M059J (cell line): ENCODE measurements at places on chromosomes 4 and X. TPM values are rescaled to one million over a fixed set of nuclear protein-coding genes. Genes with fewer than 3 reads are reported as not detected.

Gene UGT2B7
- total RNA-seq = 0.99 and 1.0 TPM in 2 replicates

Gene SULT1B1
- not detected in 2 replicates for total RNA-seq

- no peak for DNase-seq
Observed at GRCh38 chr4:26987191-26987590, 126.5 kb downstream of the STIM2 start.

Gene SATL1
- not detected in 2 replicates for total RNA-seq

Gene SH3TC1
- 0.66 and 1.8 TPM in 2 replicates for total RNA-seq

GRCh38 chrX:109847257-109848187, 114.5 kb upstream of the ACSL4 start:
- DNase-seq = peak; percentile 78

Gene SLC9A7
- 46.7 and 55.0 TPM in 2 replicates for total RNA-seq

Gene MMGT1
- 43.4 and 62.9 TPM in 2 replicates for total RNA-seq

DNA sequence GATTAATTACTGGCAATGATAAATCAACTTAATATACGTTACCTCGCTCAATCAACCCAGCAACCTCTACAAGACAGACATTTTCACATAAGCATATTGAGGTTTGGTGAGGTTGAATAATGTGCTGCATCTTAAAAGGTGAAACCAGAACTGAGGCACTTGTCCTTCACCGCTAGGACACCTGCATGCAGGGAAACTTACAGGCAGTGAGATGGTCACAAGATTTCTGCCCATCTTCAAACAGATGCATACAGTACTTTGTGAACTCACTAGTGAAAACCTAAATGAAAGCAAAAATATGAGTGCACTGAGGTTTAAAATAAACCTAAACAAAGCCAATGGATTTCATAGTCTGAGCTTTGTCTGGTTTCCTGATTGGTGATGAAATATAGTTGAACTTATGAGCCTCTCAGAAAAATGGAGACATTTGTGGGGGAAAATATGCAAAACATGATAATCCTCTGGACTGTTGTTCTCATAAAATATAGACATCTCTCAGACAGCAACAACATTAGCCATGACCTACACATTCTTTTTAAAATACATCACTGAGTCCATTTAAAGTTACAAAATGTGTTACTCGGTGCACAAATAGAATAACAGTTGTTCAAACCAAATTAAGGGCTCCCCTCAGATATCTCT, 20.9 kb upstream of the PRSS12 start:
- no peak for DNase-seq

Gene CLNK
- not detected in 2 replicates for total RNA-seq

GRCh38 chrX:133988010-133988409, 2.6 kb upstream of the GPC3 start:
- no peak for DNase-seq

Gene MFSD8
- 8.0 and 10.1 TPM in 2 replicates for total RNA-seq

DNA sequence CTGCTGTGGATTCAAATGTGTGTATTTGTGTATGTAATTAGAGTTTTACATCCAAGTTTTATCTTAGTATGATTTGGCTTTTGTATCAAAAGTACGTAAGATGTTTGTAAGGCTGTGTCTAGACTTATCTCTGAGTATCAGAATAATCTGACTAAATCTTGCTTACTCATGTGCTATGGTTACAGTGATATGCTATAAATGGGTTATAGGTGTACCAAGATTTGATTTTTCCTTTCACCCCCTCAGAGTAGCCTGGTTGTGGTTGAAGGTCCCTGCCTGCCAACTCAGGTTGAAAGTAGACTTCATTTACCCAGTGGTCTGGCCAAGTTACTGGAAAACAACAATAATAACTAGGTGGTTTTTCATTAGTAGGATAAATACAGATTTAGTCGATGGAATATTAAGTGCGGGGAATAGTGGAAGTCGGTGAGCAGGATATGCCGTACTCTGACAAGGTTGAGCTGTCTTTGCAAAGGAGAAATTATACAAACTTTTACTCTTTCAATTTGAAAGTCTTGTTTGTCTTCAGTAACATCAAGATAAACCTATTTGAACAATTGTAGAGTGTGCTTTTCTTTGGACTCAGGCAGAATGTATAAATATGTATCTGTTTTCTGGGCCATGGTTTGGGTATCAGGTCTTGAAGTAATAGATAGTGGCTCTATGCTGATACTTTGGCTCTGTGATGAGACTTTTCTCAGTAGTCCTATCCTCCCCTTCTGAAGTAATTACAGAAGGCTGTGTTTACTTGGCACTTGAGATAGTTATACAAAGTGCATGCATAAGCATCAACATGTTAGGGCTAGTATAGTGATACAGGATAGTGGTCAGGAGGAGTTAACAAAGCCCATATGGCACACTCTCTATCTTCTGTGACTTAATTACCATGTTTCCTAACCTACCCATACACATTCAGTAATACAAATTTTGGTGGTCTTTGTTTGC, 23.7 kb downstream of the BMP2K start:
- DNase-seq = no peak

Gene PRICKLE3
- total RNA-seq = 5.8 and 14.9 TPM in 2 replicates

Gene CNKSR2
- total RNA-seq = not detected in 2 replicates

- DNase-seq = no peak
Observed at GRCh38 chr4:168837922-168838321, 172.1 kb downstream of the CBR4 start.

Gene XK
- 1.3 and 1.6 TPM in 2 replicates for total RNA-seq

Gene ASMT
- not detected in 2 replicates for total RNA-seq

DNA sequence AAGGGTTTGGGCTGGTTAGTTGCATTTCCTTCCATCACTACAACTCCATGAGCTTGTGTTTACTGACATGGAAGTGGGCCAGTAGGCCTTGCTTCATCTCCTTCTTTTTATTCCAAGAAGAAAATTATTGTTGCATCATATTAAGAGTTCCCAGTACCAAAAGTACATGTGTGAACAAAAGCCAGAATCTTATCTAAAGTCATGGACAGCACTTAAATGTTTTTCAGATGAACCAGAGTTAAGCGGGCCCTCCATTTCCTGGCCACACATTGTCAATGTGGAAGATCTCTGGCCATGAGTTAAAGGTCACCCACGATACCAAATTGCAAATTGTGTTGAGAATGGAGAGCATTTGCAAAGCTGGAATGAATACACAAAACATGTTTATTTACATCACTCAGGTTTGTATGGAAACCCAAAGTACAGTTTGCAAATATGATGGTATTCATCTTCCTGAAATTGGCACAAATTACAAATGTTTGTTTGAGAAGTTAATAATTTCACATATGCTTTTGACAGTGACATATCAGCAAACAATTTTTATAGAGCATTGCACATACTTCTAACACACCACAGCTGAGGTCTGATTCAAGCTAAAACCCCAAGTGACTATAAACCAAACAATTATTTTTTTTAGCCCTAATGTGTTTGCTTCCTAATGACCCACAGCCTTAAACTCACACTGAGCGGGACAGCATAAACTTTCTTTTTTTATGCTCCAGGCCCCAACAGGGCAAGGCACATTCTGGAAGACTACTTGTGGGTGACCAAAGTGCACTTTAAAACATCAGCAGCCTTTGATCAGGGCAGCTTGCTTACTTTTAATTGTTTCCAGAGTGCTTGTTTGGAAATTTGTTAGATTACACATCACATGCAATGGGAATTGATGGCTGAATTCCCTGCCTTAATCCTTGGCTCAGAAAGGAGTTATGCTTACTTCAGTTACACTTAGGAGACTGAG, 502.9 kb upstream of the SLIT2 start:
- DNase-seq = peak; percentile 83

Gene C4orf51
- total RNA-seq = not detected in 2 replicates

DNA sequence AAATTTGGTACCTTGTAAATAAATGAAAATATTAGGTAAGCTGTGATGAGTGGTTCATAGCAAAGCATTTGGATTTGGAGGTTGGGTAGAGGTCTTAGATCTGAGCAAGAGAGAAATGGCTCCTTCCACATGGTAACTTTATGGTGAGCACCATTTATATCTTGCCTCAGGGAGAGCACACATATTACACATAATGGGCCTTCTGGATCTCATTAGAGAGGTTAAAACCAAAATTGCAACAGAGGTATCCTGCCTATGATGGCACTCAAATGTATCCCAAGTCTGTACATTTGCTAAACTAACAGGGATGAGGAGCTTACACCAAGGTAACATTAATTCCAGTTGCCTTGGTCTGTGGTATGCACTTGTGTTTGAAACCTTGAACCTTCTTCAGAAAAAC, 87.1 kb upstream of the PUDP start:
- no peak for DNase-seq

DNA sequence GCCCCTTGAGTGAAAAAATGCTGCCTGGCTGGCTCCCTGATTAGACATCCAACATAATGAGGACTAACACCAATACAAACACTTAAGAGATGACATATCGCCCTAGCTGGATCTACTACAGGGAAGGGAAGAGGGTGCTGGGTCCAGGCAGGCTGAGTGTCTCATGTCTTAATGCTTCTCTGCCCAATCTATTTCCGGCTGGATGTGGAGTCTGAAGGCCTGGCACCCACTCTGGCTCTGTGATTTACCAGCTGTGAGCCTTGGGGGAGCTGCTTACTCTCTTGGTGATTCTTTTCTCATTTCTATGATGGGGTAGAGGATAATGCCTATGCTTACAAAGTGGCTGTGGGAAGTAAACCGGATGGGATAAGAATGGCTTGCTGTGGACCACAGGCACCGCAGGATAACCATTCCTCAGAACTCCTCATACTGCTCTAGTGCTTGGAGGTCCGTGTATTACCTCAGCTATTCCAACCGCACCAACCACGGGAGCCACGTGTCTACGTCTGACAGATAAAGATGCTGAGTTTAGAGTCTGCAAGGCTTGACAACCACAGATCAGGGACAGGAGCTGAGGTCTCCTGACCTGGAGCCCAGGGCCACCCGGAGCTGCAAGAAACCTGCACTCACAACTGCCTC, 161.7 kb downstream of the AFAP1 start:
- no peak for DNase-seq

- no peak for DNase-seq
Observed at GRCh38 chr4:38917481-38918025, 49.9 kb downstream of the FAM114A1 start.

- DNase-seq = no peak
Observed at GRCh38 chr4:7917669-7918068, 22.0 kb downstream of the AFAP1 start.

GRCh38 chrX:31297881-31298280, 226.0 kb upstream of the FTHL17 start:
- no peak for DNase-seq

Gene ODAPH
- 0.10 TPM in 1 of 2 replicates, not detected in the other for total RNA-seq

DNA sequence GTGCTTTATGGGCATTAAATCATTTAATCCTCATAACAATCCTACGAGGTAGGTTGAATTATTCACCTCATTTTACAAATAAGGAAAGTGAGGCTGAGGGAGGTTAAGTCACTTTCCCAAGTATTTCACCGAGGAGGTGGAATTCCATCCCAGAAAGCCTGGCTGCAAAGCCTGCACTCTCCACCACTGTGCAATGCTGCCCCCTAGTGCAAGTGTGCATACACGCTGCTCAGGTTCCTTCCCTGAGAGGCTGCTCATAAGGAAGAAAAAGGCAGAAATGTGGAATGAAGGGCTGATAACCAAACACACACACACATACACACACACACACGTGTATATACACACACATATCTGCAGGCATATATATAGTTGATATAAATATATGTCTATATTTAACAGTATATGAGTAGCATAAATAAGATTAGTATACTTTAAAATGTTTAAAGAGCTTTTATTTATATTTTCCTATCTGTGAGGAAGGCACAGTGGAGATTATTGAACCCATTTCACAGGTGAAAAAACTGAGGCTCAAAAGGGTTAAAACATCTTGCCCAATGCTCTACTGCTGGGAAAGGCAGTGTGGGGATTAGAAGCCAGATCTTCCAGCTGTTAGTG, 714.5 kb upstream of the TENM3 start:
- DNase-seq = peak; percentile 76

Gene FDCSP
- total RNA-seq = not detected in 2 replicates

Gene HSFX4
- not detected in 2 replicates for total RNA-seq

DNA sequence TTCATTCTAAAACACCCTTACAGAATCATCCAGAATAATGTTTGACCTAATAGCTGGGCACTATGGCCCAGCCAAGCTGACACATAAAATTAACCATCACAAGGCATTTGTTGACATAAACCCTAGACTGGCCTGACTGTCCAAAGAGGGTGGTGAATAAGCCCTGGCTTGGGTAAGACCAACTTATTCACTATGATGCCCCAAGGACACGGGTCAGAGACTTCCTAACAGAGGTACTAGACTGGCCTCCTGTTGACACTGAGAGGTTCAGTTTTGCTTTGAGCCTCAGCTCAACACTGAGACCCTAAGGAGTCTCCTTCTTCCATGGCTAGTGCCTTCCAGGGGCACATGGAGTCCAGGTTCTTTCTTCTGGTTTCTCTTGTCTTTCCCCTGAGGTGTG, 21.3 kb downstream of the FGF2 start:
- peak; percentile 22 for DNase-seq

Gene UGT2B10
- not detected in 2 replicates for total RNA-seq

GRCh38 chrX:44890247-44890646, 17.3 kb downstream of the KDM6A start:
- DNase-seq = no peak

- DNase-seq = no peak
Observed at GRCh38 chr4:129394635-129395034, 298.7 kb downstream of the C4orf33 start.

DNA sequence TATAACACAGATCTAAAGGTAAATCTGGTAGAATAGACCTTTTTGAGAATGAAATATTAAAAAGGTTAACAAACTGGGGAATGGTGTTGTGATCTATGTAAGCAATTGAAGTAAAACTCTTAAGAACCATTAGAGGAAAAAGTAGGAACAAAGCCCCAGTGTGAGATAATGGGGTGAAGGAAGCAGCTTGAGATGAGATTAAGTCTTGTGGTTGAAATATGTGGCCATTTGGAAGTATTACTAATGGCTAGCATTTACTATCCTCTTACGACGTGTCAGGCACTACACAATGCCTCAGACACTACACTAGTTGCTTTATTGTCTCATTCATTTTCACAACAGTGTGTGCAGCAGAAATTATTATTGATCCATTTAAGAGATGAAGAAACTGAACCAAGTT, 25.9 kb upstream of the NDNF start:
- DNase-seq = no peak

DNA sequence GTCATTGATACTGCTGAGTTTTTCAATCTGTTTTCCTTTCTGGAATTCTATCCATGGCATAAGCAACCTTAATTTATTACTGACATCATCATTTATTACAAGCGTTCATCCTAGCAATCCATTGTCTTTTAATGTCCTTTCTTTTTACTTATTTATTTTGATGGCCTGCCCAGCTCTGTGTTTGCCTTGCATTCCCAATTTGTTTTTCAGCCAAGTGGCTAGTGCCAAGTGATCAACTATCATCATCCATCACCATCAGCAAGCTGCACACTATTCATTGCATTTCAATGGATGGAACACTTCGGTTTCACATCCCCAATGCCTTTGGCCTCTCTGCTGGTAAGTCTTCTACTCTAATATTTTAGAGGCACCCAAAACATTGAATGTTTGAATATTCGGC, 831.7 kb upstream of the EPHA5 start:
- DNase-seq = no peak

DNA sequence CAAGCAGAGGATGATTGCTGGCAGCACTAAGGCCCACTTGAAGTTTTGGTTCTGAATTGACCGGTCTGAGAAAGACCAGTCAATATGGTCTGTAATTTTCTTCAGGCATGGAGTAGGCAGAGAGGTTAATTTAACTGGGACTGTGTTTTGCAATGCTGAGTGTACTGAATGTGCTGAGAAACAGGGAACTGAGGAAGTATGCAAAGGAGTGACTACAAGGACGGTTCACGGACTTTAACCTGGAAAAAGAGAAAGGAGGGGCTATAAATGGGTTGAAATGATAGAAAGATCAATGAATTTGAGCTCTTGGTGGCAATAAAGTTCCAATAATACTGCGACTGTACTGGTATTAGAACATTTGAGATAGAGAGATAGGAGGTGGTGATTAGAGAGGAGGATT, 84.5 kb downstream of the MAGEB17 start:
- DNase-seq = no peak

GRCh38 chr4:21011106-21011505, 310.8 kb downstream of the PACRGL start:
- no peak for DNase-seq
